ENCODE measurements at places on chromosomes 12 and 14. TPM values are rescaled to one million over a fixed set of nuclear protein-coding genes. Genes with fewer than 3 reads are reported as not detected.
A peak's percentile ranks its signal among the peaks of the same experiment; 100 is the strongest.

GRCh38 chr14:102785595-102785963 is 8.3 kb downstream of the TRAF3 start:
- no peak overlapping the region for H3K27ac ChIP-seq
- no peaks in the 10 kb centered on the region for H3K4me1 ChIP-seq
- no peak for DNase-seq
- no peaks in the 10 kb centered on the region for H3K36me3 ChIP-seq

DNA sequence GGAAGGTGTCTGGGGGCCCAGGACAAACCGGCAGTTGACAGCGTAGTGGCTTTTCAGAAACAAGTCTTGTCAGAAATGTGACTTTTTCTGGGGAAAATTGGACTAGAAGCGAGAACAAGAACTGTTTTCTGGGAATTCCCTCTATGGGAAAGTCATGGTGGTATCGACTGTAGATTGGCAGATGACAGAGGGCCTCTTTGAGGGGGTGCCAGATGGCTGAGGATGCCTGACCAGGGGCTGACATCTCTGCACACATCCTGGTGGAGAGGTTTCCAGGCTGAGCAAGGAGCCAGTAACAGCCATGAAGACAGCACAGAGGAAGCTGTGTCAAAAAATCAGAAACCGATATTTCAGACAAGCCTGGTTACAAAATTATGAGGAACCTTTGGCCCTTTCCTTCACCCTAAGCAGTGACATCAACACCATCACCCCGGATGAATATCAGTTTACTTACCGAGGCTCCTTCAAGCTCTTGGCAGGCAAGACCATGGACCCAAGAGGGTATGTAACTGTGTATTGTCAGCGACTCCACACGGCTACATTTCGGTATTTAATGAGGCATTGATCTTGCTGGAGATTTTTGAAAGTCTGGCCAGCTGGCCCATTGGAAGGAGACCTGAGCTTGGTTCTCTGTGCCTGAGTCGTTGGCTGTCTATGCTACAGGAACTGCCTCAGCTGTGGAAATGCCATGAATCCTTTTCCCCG is 1525.3 kb upstream of the TMEM132C start:
- no peak for DNase-seq
- H3K27ac ChIP-seq, result no peak overlapping the region
- no peaks in the 10 kb centered on the region for H3K4me1 ChIP-seq
- no peak overlapping the region for H3K4me3 ChIP-seq
- no peaks in the 10 kb centered on the region for H3K27me3 ChIP-seq

ATP23 gene
- 14.9 TPM for total RNA-seq

- DNase-seq, result no peak
- H3K27ac ChIP-seq, result no peak overlapping the region
- H3K27me3 ChIP-seq, result no peaks in the 10 kb centered on the region
- H3K4me1 ChIP-seq, result no peaks in the 10 kb centered on the region
- H3K4me3 ChIP-seq, result no peak overlapping the region
Observed at GRCh38 chr12:42981379-42981778, 391.8 kb upstream of the PRICKLE1 start.

- DNase-seq, result no peak
- H3K4me1 ChIP-seq, result no peaks in the 10 kb centered on the region
- no peaks in the 10 kb centered on the region for H3K27me3 ChIP-seq
Observed at GRCh38 chr12:49455501-49455900, 83.3 kb upstream of the KCNH3 start.

DNA sequence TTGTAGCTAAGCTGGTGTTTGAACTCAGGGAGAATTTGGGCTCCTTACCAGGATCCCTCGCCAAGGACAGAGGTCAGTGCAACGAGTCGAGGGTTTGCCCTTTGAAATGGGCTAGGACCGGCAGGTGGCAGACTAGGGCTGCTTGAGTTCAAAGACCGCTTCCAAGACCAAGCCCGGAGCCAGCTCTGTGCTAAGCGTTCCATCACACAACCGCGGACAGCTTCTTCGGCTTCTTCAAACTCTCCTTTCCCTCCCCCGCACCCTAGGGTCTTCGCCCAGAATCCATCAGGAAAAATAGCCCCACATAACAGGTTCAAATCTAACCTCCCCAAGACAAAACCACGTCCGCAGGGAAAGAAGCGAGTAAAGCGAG is 705 bp upstream of the FLVCR2 start:
- no peaks in the 10 kb centered on the region for H3K36me3 ChIP-seq
- peak overlapping the region; percentile 57 for H3K4me3 ChIP-seq
- no peaks in the 10 kb centered on the region for H3K27me3 ChIP-seq
- H3K4me1 ChIP-seq, result peaks cover 12% of the 10 kb centered on the region
- H3K27ac ChIP-seq, result peak overlapping the region; percentile 83

SAV1 gene
- 21.8 TPM for total RNA-seq

PLEKHA5 gene
- total RNA-seq, result 32.7 TPM

DNA sequence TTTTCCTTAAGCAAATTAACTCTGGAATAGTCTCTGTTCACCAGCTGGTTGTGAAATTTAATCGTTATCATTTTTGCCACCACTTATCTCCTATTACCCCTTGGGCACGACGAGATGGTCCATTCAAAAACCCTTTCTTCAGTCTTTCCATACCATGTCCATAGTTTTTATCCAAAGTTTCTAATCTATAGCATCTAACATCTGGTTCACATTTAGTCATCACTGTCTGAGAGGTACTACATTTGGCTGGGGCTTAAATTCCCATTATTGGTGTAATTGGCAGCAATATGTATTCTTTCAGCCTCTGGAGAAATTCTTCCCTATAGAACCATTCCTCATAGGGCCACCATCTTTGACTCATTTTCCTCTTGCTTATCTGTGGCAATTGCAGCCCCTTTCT is 163.5 kb downstream of the CCER1 start:
- no peak for DNase-seq
- no peak overlapping the region for H3K27ac ChIP-seq
- no peaks in the 10 kb centered on the region for H3K27me3 ChIP-seq
- H3K4me3 ChIP-seq, result no peak overlapping the region
- H3K4me1 ChIP-seq, result no peaks in the 10 kb centered on the region

MMP14 gene
- 82.8 TPM for total RNA-seq

PTGES3 gene
- total RNA-seq, result 242 TPM

SYNDIG1L gene
- 0.24 TPM for total RNA-seq

PLEKHD1 gene
- total RNA-seq, result 0.05 TPM

ACVR1B gene
- 56.0 TPM for total RNA-seq

DNA sequence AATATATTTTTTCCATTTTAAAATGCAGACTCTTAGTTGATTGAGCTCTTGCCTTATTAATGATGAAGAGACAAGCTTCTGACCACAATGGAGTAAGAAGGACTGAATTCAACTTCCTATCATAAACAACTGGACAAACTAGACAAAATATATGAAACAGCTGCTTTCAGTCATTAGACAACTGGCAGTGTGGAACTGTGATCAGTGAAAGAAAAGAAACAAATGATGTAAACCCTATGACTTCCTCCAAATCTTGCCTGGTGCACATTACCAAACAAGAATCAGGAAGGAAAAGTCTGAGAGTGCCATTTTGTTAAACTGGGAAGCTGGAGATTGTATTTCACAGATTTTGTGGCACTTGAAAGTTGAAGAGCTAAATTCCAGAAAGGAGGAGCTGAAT is 154.7 kb upstream of the ATXN7L3B start:
- H3K27ac ChIP-seq, result no peak overlapping the region
- DNase-seq, result no peak
- H3K4me3 ChIP-seq, result no peak overlapping the region
- no peaks in the 10 kb centered on the region for H3K27me3 ChIP-seq
- H3K36me3 ChIP-seq, result no peaks in the 10 kb centered on the region

LALBA gene
- not detected for total RNA-seq

GRCh38 chr12:9687228-9687627 is 17.7 kb downstream of the CLEC2D start:
- peaks cover 10% of the 10 kb centered on the region for H3K36me3 ChIP-seq
- no peaks in the 10 kb centered on the region for H3K27me3 ChIP-seq
- DNase-seq, result no peak

RASAL1 gene
- total RNA-seq, result 10.2 TPM

SLC5A8 gene
- total RNA-seq, result 0.30 TPM

GRCh38 chr14:101183376-101184103 is 280.0 kb upstream of the RTL1 start:
- no peak for DNase-seq
- H3K36me3 ChIP-seq, result no peaks in the 10 kb centered on the region
- no peaks in the 10 kb centered on the region for H3K27me3 ChIP-seq
- H3K4me1 ChIP-seq, result no peaks in the 10 kb centered on the region

- H3K27me3 ChIP-seq, result no peaks in the 10 kb centered on the region
- peak overlapping the region; percentile 24 for H3K4me3 ChIP-seq
- DNase-seq, result peak; percentile 20
- H3K27ac ChIP-seq, result no peak overlapping the region
- no peaks in the 10 kb centered on the region for H3K4me1 ChIP-seq
- H3K36me3 ChIP-seq, result no peaks in the 10 kb centered on the region
Observed at GRCh38 chr14:26204728-26205479, 392.9 kb downstream of the NOVA1 start.

DNA sequence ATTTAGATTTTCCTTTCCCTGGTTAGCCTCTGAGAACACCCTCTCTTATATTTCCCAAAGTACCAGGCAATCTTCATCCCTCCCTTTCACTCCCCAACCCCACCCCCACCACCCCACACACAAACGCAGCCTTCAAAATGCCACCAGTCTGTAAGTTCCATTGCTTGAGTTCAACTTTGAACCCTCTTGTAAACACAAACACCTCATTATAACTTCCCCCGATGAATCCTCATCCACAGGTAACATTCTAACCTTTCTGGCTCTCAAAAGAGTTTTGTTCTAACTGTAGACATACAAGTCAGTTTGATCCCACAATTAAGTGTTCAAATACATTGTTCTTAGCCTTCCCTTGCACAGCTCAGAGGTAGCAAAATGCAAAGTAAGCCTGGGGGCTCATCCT is 199.4 kb upstream of the FOXN3 start:
- H3K27me3 ChIP-seq, result no peaks in the 10 kb centered on the region
- H3K4me1 ChIP-seq, result no peaks in the 10 kb centered on the region
- H3K4me3 ChIP-seq, result no peak overlapping the region
- H3K27ac ChIP-seq, result no peak overlapping the region
- no peaks in the 10 kb centered on the region for H3K36me3 ChIP-seq

GRCh38 chr14:82224610-82225009 is 691.0 kb upstream of the SEL1L start:
- no peaks in the 10 kb centered on the region for H3K36me3 ChIP-seq
- no peaks in the 10 kb centered on the region for H3K27me3 ChIP-seq
- no peak for DNase-seq
- H3K4me1 ChIP-seq, result no peaks in the 10 kb centered on the region
- H3K27ac ChIP-seq, result no peak overlapping the region

DNA sequence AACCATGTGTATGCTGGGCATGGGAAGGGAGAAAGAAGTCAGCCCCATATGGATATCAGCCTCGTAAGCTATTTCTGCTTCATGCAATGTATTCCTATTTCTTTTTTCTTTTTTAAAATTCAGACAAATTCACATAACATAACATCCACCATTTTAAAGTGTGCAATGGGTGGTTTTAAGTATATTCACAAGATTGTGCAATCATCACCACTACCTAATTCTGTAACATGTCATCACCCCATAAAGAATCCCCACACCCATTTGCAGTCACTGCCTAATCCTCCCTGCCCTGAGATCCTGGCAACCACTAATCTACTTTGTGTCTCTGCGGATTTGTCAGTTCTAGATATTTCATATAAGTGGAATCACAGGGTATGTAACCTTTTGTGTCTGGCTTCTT is 9.5 kb downstream of the POMT2 start:
- peaks cover 6% of the 10 kb centered on the region for H3K4me1 ChIP-seq
- H3K4me3 ChIP-seq, result no peak overlapping the region
- no peak for DNase-seq
- no peaks in the 10 kb centered on the region for H3K36me3 ChIP-seq
- no peaks in the 10 kb centered on the region for H3K27me3 ChIP-seq

DNA sequence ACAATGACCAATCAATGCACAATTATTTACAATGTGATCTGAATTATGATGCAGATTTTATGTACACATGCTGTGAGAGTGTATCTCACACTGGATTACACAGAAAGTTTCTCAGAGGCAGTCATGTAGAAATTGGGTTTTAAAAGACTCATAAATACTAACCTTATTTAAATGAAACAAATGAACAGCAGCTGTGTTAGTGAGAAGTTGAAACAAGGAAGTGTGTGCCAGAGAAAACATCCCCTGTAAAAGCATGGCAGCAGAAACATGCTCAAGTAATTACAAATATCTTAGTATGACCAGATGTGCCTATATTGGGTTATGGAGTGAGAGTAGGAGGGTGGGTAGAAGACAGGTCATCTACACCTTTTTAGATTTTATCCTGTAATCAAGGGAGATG is 723.7 kb downstream of the C12orf50 start:
- no peaks in the 10 kb centered on the region for H3K36me3 ChIP-seq
- no peak overlapping the region for H3K4me3 ChIP-seq
- no peak for DNase-seq
- no peak overlapping the region for H3K27ac ChIP-seq
- H3K4me1 ChIP-seq, result no peaks in the 10 kb centered on the region
- no peaks in the 10 kb centered on the region for H3K27me3 ChIP-seq

SPTB gene
- total RNA-seq, result 0.52 TPM

GRCh38 chr14:65482757-65483438 is 70.4 kb downstream of the FUT8 start:
- no peak overlapping the region for H3K4me3 ChIP-seq
- H3K27ac ChIP-seq, result no peak overlapping the region
- no peaks in the 10 kb centered on the region for H3K27me3 ChIP-seq
- no peaks in the 10 kb centered on the region for H3K4me1 ChIP-seq

DNA sequence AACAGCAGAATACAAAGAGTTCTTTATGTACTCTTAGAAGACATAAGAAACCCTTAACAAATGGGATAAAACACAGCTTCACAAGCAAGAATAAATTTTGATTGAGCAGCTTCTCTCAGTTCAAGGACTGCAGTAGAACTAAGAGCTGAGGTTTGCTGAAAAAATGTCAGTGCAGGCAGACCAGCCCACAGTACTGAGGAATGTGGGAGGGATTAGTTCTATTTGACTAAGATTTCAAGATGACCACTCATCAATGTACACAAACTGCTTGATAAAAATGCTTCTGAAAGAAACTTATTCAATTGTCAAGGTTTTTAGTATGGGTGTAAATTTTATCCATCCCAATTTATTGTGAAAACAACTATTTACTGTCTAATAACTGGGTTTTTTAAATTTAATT is 138.4 kb downstream of the SEC23A start:
- H3K4me3 ChIP-seq, result no peak overlapping the region
- H3K27me3 ChIP-seq, result no peaks in the 10 kb centered on the region
- H3K36me3 ChIP-seq, result no peaks in the 10 kb centered on the region
- no peak for DNase-seq

PGF gene
- 0.57 TPM for total RNA-seq

RIN3 gene
- total RNA-seq, result 18.4 TPM

A2ML1 gene
- total RNA-seq, result not detected

DNA sequence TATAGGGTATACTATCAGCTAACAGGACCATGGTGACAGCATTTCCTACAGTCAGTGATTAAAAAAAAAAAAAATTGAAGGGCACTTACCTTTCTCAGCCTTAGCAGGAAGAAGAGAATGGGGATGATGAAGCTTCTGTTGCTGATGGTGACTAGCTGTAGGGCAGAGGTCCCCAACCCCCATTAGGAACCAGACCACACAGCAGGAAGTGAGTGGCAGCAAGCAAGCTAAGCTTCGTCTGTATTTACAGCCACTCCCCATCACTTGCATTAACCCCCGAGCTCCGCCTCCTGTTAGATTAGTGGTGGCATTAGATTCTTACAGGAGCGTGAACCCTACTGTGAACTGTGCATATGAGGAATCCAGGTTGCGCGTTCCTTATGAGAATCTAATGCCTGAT is 91.3 kb upstream of the USP44 start:
- no peak overlapping the region for H3K4me3 ChIP-seq
- no peaks in the 10 kb centered on the region for H3K36me3 ChIP-seq
- no peak overlapping the region for H3K27ac ChIP-seq
- H3K4me1 ChIP-seq, result no peaks in the 10 kb centered on the region

- H3K27me3 ChIP-seq, result no peaks in the 10 kb centered on the region
- no peaks in the 10 kb centered on the region for H3K36me3 ChIP-seq
- no peak overlapping the region for H3K4me3 ChIP-seq
- H3K27ac ChIP-seq, result no peak overlapping the region
Observed at GRCh38 chr12:74598819-74599218, 61.2 kb downstream of the ATXN7L3B start.

Data from colonic mucosa (tissue), 4 donors.